ENCODE measurements at places on chromosomes 11 and 22.

- no peak for DNase-seq
Measured at GRCh38 chr11:33263549-33263948, 6.4 kb downstream of the HIPK3 start.

GRCh38 chr11:69698362-69698761 lies 5.5 kb downstream of the FGF19 start:
- DNase-seq, result no peak

GRCh38 chr22:43967069-43967468 lies 11.8 kb downstream of the SAMM50 start:
- no peak for DNase-seq

GRCh38 chr11:87394924-87395323 lies 357.2 kb downstream of the TMEM135 start:
- no peak for DNase-seq

- no peak for DNase-seq
Measured at GRCh38 chr22:29167032-29167911, 38.4 kb upstream of the EMID1 start.

DNA sequence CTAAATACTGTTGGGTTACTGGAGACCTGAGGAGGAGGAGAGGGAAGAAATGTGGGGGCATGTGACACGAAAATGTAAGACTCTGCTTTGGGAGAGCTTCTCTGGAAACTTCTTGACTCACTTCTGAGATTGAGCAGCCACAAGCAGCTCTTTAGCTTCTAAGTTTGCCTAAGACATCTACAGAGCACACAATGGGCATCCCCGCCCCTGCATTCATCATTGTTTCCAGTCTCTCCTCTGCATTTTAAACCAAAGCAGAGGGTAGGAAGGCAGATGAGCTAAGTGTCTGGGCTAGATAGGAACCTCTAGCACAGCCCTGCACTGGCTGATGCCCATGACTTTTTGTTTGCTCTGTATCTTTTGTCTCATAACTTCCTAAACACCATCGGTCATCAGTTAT lies 2.1 kb upstream of the OR52D1 start:
- no peak for DNase-seq

Measured in large intestine (tissue), 12 donors.